ENCODE measurements at places on chromosomes 12 and 14.

- DNase-seq: no peak
Measured at GRCh38 chr14:71284048-71284447, 376.8 kb downstream of the PCNX1 start.

GRCh38 chr12:89212339-89212771, 139.9 kb downstream of the DUSP6 start:
- no peak for DNase-seq

- DNase-seq: no peak
Measured at GRCh38 chr14:79570648-79571047, 640.7 kb downstream of the DIO2 start.

DNA sequence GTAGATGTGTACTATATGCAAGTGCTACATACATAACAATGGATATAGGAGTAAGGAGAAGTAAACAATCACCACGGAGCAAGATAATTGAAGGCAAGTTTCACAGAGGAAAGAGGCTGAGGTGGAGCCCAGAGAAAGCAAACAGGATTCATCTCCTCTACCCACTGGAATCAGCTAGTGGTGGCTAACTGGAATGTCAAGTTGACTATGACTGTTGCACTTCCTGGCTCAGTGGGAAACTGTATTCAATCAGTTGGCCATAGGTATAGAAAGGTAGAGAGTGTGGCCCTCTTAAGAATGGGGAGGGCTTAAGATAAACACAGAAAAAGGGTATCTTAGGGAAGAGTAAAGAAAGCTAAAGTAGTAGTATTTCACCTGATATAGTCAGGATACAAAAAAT, 62.4 kb downstream of the MAP4K5 start:
- DNase-seq: no peak

DNA sequence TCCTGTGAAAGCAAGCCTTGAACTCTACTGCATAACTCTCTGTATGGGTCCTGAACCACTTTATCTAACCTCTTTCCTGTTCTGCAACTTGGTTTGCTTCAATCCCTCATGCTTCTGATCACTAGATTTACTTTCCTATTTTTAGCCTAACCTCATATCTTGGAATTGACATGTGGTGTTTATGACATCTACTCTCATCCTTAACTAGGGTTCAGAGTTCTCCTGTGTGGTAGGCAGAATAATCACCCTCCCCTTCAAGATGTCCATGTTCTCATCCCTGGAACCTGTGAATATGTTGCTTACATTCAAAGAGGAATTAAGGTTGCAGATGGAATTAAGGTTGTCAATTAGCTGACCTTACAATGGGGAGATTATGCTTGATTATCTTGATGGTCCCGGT, 67.4 kb upstream of the STXBP6 start:
- DNase-seq: no peak

DNA sequence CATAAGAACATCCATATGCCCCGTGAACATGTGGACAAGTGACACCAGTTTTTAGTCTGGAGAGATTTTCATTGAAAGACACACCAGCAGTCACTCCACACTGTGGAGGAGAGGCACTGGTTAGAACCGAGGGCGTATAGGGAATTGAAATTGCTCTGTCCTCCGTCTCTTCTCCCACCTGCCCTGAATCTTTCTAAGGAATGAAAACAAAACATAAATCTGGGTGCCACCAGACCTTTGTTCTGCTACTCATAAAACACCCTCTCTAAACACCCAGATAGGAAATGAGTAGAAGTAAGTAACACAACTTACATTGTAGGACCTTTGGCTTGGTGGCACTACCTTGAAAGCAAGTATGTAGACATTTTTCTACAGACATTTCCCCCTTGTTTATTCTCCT, 37.1 kb upstream of the STON2 start:
- no peak for DNase-seq

GRCh38 chr12:96361074-96361473, 39.2 kb downstream of the CDK17 start:
- no peak for DNase-seq

- no peak for DNase-seq
Measured at GRCh38 chr14:81122326-81122725, 98.4 kb downstream of the GTF2A1 start.

- DNase-seq: no peak
Measured at GRCh38 chr12:9106610-9107541, 8.8 kb downstream of the A2M start.

GRCh38 chr12:57128519-57129247, 400 bp downstream of the LRP1 start:
- DNase-seq: no peak

GRCh38 chr12:105041186-105041585, 43.1 kb downstream of the ALDH1L2 start:
- DNase-seq: no peak

GRCh38 chr12:114684098-114684869, at the start of gene TBX3:
TBX3 (minus strand) TSS chr12:114684175; CDS start chr12:114683200, 975 bp downstream.
- peak; percentile 94 for DNase-seq
